Activated T-helper 9 cell treated with anti-CD3 and anti-CD28 coated beads, Interleukin-2, amount 50 U/mL, for 16 hours (primary cell): ENCODE measurements at places on chromosomes 5 and 9.
A peak's percentile ranks its signal among the peaks of the same experiment; 100 is the strongest.

- no peak for DNase-seq
Observed at GRCh38 chr5:92505145-92505544, 1075.9 kb downstream of the NR2F1-AS1 start.

DNA sequence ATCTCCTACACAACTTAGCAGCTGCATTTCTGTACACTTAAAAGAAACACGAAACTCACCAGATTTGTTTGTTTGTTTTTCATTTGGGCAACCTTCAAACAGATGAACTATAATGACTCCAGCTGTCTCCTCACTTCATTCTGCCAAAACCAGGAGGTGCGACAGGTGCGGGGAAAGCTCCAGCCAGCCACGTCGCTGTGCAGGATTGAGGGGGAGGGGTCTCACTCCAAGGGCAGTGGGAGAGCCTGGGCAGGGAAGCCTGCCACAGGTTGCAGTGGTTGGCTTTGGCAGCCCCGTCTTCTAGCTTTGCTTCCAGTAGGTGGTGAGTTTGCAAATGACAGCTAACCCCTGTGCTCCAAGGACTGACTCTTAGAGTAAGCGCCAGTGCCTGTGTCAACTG, 215.8 kb downstream of the CEMIP2 start:
- DNase-seq: no peak

- DNase-seq: no peak
Observed at GRCh38 chr5:14436801-14437542, 144.6 kb upstream of the OTULINL start.

- no peak for DNase-seq
Observed at GRCh38 chr5:152556784-152557183, 151.7 kb upstream of the NMUR2 start.

DNA sequence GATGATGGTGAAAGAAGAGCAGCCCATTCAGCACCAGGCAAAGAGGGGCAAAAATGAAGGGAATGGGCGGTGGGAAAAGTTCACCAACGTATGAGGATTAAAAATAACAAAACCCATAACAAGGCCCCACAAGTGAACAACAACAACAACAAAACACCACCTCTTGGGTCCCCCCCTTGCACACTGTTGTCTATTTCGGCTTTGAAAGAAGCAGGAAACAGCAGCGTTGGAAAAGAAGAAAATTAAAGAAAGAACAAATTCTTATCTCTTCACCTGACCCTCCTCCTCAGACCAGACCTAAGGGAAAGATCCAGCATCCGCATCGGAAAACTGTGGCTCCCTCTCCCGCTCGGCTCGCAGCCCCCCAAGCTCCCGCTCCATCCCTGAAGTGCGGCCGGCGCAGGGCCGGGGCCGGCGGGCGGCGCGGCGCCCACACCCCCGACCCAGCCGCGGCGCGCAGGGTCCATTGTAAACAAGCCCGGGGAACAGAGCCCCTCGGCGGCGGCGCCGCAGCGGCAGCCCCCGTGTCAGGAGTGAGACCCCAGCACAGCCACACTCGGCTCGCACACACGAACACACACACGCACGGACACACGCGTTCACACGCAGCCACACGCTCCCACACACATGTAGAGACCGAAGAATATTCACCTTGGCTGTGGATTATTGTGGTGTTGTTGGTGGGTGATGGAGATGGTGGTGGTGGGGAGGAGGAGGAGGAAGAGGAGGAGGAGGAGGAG, 535 bp downstream of the RFX3 start:
- no peak for DNase-seq

GRCh38 chr9:119322184-119322583, 47.1 kb downstream of the BRINP1 start:
- DNase-seq: no peak

GRCh38 chr5:111353035-111353434, 128.9 kb downstream of the CAMK4 start:
- DNase-seq: no peak

- no peak for DNase-seq
Observed at GRCh38 chr9:133505901-133506652, 18.7 kb downstream of the MYMK start.

DNA sequence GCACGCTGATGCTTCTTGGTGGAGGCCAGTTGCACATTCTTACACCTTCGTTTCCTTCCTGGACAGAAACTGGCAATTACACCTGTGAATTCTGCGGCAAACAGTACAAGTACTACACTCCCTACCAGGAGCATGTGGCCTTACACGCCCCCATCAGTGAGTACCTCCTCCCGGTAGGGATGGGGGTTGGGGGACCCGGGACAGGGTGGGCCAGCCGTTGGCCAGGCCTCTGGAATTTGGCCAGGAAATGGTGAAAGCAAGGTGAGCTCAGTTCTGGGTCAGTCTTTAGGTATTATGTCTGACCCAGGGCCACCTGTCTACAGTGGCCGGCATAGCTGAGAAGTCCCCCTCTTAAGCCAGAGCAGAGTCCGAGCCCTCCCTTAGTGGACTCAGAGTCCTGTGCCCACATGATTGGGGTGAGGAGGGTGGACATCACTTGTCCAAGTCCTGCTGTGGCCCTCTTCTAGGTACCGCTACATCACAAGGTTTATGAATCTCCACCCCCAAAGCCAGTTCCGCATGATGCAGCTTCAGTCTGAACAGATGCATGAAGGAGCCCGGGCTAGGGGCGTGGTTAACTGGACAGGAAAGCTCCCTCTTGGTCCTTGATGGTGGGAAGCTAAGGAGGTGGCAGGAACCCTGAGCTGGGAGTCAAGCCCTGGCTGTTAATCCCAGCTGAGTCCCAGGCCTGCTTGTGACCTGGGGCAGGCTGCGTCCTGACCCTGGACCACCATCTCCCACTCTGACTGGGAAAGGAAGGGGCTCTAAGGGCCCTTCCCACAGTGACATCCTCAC, 61.3 kb downstream of the AMBP start:
- no peak for DNase-seq

DNA sequence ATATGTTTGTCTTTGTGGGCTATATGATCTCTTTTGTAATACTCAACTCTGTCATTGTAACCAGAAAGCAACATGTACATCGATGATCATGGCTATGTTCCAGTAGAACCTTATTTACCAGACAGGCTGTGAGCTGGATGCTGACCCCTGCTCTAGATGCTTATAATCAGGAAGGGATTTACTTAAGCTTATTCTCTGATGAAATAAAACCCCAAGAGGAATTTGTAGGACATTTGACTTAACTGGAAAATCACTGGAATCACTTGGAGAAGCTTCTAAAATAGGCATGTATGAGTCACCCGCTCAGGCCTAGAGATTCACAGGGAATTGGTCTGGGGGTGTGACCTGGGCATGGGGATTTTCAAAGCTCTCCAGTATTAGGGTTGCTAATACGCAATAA, 285.8 kb upstream of the ZNF608 start:
- DNase-seq: no peak

DNA sequence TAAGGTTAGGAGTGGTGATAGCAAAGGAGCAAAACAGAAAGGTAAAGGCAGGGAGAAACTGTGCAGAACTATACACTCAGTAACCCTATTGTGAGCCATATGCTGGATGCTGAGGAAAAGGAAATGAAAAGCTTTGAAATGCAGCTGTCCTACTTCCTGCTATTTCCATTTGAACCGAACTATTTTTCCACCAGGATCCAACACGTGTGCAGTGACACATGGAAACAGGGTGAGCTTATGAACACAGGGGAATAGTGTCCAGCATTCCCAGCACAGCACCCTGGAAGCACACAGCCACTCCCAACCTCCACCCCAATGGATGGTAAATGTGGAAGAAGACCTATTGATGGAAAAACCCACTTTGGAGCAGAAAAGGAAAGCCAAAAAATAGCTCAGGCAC, 69.0 kb upstream of the SLC12A2 start:
- DNase-seq: no peak

DNA sequence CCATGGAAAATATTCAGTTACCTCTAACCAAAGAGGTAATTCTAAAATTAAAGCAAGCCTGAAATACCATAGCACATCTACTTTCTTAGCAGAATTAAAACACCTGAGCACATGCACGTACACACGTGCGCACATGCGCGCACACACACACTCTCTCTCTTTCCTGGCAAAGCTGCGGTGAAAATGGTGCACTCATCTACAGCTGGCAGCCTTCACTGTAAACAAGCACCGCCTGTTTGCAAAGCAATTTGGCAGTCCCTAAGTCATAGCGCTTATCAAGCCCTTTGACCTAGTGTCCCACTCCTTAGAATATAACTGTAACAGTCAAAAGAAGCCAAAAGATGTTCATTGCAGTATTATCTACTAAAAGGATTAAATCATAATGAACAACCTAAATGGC, 278.7 kb downstream of the DENND1A start:
- no peak for DNase-seq

DNA sequence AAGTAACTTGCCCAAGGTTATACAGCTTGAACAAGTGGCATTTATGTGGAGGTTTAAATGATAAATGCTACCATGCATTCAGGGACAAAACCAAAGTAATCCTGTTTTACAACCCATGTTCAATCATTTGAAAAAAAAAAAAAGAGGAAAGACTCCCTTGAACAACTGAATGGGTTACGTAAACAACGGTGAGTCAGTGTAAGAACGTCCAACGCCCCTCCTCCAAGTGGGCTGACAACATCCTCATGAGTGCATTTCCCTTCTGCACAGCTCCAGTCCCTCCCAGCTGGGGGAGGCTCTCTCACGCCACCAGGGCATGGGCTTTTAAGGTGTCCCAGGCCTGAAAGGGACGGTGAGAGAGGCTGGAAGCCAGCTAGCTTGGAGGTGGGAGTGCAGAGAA, 90.0 kb downstream of the PRRT1B start:
- DNase-seq: peak; percentile 70

GRCh38 chr5:65186646-65187227, 295.0 kb downstream of the ADAMTS6 start:
- DNase-seq: no peak

GRCh38 chr9:101387871-101388506, 3.2 kb upstream of the BAAT start:
- no peak for DNase-seq

GRCh38 chr9:89920951-89921350, 316.1 kb downstream of the GADD45G start:
- no peak for DNase-seq

GRCh38 chr5:174553556-174553955, 170.8 kb upstream of the MSX2 start:
- DNase-seq: no peak

- no peak for DNase-seq
Observed at GRCh38 chr9:124122321-124122720, 110.8 kb downstream of the LHX2 start.
